ENCODE measurements at places on chromosomes 12 and 14.

- H3K27ac ChIP-seq: no peak overlapping the region
- no peak overlapping the region for H3K4me3 ChIP-seq
- no peaks in the 10 kb centered on the region for H3K36me3 ChIP-seq
- DNase-seq: no peak
These were observed 35.9 kb upstream of the MED13L start for GRCh38 chr12:116313194-116313927.

GRCh38 chr12:31220633-31221550 lies 105.1 kb downstream of the SINHCAF start:
- H3K4me1 ChIP-seq: peaks cover 2% of the 10 kb centered on the region
- H3K36me3 ChIP-seq: no peaks in the 10 kb centered on the region
- DNase-seq: no peak

GRCh38 chr12:19688532-19688931 lies 249.2 kb downstream of the AEBP2 start:
- H3K36me3 ChIP-seq: no peaks in the 10 kb centered on the region
- H3K27ac ChIP-seq: no peak overlapping the region
- no peak for DNase-seq
- no peak overlapping the region for H3K4me3 ChIP-seq
- no peaks in the 10 kb centered on the region for H3K27me3 ChIP-seq
- no peaks in the 10 kb centered on the region for H3K4me1 ChIP-seq

GRCh38 chr12:30985814-30986452 lies 59.4 kb downstream of the TSPAN11 start:
- no peaks in the 10 kb centered on the region for H3K27me3 ChIP-seq
- H3K36me3 ChIP-seq: no peaks in the 10 kb centered on the region
- no peak overlapping the region for H3K27ac ChIP-seq
